Activated T-cell treated with anti-CD3 and anti-CD28 coated beads, Interleukin-2, amount 50 U/mL, for 4 hours (primary cell): ENCODE measurements at places on chromosomes 4 and X.

- no peak for DNase-seq
Measured at GRCh38 chr4:177123811-177124210, 185.9 kb upstream of the NEIL3 start.

- no peak for DNase-seq
Measured at GRCh38 chrX:121579016-121579760, 531.8 kb downstream of the GLUD2 start.

- DNase-seq: no peak
Measured at GRCh38 chrX:1205681-1206611, 6.5 kb downstream of the CRLF2 start.

- DNase-seq: no peak
Measured at GRCh38 chr4:39062094-39062769, at the start of gene KLHL5. KLHL5 (plus strand) TSS chr4:39062232; CDS start chr4:39062653, 421 bp downstream.

DNA sequence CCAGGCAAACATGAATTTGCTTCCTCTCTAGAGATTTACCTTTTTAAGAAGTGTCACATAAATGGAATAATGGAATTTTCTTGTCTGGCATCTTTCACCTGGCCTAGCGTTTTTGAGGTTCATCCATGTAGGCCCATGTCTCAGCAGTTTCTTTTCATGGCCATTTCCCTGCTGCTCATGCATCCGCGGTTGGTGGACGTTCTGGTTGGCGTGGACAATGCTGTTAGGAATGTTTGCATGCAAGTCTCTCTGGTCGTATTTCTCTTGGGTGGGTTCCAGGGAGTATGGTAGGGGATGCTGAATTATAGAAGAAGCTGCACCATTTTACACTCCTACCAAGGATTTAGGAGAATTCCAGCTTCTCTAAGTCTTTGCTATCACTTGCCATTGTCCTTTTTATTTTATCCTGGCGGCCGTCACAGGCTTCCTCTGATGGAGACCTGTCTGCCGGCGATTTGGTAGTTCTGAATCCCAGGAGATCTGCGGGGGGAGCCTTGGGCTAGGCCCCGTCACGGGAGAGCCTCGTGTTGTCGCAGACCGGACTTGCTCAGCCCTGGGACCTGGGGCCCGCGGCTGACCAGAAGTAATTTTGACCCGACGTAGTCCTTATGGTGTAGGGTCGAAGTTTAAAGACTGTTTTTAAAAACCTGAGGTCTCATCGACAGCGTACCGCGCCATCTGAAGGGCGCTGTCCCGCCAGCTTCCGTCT is 56.9 kb upstream of the TADA2B start:
- no peak for DNase-seq
